ENCODE measurements at places on chromosomes 4 and X.

DNA sequence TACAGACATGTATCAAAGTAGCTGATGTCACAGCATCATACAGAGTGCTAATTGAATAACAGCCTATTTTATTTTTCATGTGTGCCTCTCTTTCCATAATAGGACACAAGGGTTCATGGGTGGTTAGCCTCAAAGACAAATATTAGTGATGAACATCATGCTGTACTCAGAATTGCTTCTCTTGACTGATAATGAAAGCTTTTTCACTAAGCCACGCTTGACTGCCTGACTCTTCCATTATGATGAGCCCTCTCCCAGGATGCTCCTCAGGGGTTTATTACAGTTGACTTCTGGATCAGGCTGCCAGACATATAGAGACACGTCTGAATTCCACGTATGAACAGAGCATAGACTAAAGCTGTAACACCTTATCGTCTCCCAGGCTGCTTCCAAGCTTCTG, 2757.5 kb downstream of the PCDH7 start:
- no peak for DNase-seq

DNA sequence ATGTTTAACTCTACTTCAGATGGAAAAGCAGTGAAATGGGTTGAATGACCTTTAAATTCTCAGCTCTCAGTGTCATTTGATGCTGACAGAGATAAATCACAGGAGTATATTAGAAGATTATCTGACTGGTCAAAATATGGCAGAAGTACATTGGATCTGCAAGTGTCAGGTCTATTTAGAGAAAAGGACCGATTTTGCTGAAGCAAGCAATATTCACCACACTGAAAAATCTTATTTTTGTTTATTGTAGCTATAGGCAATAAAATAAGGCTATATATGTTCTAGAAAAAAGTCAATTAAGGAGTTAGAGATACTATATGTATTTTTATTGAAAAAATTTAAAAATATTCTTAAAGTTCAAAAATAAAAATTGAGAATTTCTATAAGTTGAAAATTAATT, 325.3 kb downstream of the CXXC4 start:
- no peak for DNase-seq

- no peak for DNase-seq
These were observed 64.2 kb upstream of the NHSL2 start for GRCh38 chrX:71846429-71846828.

DNA sequence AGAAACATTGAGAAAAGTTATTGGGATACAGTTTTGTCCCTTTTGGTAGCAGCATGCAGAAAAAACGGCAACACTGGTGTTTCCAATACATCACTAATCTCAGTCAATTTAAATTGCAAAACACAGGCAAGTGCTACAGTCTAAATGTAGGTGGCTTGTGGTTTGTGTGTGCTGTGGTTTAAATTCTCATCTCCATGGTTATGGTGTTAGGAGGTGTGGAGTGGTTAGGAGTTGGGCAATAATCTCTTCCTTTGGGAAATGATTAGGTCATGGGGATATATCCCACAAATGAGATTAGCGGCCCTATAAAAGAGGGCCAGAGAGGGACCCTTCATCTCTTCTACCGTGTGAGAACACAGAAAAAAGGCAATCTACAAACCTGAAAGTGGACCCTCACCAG, 1344.3 kb downstream of the ADGRL3 start:
- no peak for DNase-seq

DNA sequence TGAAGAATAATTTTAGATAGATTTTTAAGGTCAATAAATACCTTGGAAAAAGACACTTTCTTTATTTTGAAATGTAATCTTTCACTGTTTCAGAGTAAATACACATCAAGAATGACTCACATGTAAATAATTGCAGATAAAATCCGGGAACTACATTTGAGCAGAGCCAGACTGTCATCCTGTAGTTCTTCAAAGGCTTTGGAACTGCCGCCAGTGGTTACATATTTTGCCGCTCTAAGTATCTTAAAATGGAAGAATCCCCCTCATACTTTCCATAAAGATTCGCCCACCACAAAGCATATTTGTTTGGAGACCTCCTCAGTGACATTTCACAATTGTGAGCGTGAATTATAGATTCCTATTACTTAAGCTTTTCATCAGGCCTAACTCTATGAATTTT, 607.8 kb upstream of the ZFP42 start:
- DNase-seq = no peak

DNA sequence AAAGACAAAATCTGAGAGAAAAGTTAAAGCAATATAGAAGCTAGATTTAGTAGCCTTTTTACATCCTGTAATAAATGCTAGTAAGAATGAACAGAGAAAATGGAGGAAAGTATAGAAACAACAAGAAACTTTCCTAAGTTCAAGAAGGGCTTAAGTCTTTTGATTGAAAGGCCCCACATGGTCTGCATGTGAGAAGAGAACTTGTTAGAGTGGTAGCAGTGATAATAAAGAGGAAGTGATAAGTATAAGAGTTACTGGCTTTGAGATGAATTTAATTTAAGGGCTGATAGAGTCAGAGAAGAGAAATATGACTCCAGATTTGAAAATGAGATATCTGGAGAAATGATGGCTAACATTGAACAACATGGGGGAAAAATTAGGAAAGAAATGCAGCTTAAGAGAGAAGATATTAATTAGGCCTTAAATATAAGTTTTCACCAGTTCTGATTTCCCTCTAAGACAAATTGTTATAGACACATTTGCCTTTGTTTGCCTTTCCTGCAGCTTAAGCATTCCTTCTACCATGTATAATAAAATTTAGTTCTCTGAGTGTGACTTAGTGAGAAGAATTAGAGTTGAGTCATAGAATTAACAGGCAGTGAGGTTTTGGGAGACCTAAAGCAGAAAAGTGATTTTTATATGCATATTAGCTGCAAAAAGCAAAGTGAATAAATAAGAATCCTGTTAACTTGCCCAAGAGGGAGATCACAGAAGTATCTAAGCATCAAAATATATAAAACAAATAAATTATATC, 18.4 kb downstream of the ZFX start:
- no peak for DNase-seq

DNA sequence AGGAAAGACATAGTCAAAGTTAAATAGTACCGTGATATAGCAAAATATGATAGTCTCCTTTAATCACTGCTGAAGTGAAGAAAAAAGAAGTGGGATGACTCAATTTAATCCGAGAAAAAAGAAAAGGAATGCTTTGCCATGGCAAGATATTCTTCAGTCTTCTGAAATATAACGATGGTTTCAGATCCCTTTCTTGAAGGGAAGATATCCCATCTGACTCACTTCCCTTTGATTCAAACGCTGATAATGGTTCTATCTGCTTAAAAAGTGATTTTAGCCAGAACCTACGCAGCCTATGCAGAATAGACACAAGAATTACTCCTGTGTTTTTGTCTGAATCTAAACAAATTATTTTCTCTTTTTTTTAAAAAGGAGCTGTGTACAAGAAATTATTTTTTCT, 68.1 kb upstream of the FTHL17 start:
- DNase-seq = no peak

DNA sequence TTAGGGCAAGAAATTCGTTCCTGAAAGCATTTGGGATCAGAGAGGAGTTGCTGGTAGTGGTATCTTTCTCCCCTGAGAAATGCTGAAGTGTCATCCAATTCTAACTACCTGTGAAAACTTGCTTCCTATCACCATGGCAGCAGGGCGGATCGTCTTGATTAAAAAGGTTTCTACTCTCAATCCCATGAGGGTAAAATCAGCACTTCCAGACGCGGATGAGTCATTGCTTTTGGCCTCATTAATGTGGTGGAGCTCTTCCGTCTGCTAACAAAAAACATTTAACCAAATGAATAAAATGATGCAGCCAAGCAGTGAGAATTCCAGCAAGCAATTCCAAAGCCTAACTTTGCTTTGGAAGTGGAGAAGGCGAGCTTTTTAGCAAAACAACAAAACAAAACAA, 325.6 kb downstream of the CAMK2D start:
- DNase-seq = no peak

GRCh38 chr4:95268819-95269565, 279.8 kb downstream of the UNC5C start:
- DNase-seq = peak; percentile 54

GRCh38 chrX:70087857-70088630, 25.8 kb downstream of the OTUD6A start:
- no peak for DNase-seq

DNA sequence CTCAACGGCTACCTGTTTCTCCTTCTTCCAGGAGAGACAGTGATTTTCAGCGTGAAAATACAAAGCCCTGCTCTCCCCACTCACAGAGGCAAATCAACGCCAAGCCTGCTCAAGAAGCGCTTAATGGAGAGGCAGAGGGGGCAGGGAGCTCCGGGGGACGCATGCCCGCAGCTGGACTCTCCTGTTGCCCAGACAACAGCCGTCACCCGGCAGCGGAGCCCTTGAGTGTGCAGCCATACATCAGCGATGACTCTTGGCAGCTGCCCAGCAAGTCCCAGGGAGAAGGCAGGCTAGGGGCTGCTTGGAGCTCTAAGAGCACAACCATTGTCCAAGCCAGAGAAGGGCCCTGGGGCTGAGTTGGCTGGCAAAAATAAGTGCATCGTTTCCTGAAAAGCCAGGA, 71.0 kb upstream of the AFAP1 start:
- peak; percentile 87 for DNase-seq

GRCh38 chr4:139458999-139459398, 5.1 kb downstream of the RAB33B start:
- no peak for DNase-seq

GRCh38 chrX:99939883-99940232, 470.2 kb downstream of the PCDH19 start:
- no peak for DNase-seq

DNA sequence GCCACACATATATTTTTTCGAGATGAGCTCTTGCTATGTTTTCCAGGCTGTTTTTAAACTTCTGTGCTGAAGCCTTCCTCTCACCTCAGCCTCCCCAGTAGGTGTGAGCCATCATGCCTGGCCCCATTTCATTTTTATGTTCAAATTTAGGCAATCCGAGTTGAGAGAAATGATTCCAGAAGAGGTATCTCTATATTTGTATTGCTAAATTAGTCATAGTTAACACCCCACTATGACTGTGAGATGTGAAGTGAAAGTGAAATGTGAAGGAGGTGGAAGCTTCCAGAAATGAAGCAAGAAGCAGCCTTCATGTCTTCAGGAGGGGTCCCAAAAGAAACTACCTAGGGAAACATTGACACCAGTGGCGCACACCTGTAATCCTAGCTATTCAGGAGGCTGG, 17.7 kb downstream of the APELA start:
- no peak for DNase-seq

GRCh38 chr4:30553706-30554105, 166.5 kb upstream of the PCDH7 start:
- DNase-seq = no peak

All from NCI-H748 treated with DMSO at 0.1 percent for 48 hours (cell line).